Urothelium cell line (cell line): ENCODE measurements at places on chromosomes 3 and 15.

GRCh38 chr15:47429376-47429775 is 287.9 kb upstream of the SEMA6D start:
- no peak for DNase-seq

DNA sequence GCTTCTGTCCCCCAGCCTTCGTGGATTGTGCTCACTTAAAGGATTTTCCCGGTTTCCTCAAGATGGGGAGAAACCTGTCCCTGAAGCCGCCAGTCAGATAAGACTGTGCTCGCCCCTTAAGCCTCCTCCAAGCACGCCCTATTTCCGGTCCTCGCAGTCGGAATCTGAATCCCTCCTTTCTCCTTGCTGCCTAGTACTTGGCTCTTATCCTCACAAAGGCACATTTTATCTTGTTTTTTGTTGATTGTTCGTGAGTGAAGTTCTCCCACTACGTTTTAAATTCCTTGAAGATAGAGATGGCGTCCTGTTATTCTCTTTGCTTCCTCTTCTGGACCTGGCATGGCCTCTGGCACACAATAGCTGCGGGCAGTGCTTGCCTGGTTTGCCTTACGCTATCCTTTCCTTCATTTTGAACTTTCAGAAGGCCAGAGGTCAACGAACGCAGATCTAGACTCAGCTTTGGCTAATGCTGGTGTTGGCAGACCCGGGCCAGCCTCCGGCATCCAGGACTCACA is 1.7 kb downstream of the CLDN11 start:
- no peak for DNase-seq

- DNase-seq, result no peak
Measured at GRCh38 chr3:25043749-25044148, 384.3 kb upstream of the RARB start.

GRCh38 chr3:161879470-161879869 is 382.9 kb downstream of the OTOL1 start:
- DNase-seq, result no peak

- peak; percentile 20 for DNase-seq
Measured at GRCh38 chr15:65790694-65791334, 1.3 kb downstream of the DENND4A start.

DNA sequence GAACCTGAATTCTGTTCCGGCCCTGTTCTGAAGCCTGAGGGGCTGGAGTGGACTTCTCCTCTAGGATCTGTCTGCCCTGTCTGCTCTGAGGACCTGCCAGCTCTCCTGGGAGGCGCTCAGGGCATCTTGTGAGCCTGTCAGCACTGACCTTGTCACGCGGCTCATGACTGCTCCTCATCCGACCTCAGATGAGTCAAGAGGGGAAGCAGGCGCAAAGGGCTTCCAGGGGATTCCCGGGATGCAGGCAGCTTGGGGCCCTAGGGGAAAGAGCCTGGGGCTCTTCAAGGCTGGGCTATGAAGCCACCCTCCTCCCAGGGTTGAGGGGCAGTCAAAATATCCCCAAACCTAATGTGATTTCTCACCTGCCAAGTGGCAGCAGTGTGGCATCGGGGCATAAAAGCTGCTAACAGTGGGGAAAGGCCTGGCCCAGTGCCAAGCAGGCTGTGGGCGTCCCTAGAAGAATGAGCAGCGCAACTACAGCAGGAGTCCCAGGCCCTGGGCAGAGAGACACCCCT is 27.6 kb upstream of the ANKDD1A start:
- DNase-seq, result peak; percentile 91

DNA sequence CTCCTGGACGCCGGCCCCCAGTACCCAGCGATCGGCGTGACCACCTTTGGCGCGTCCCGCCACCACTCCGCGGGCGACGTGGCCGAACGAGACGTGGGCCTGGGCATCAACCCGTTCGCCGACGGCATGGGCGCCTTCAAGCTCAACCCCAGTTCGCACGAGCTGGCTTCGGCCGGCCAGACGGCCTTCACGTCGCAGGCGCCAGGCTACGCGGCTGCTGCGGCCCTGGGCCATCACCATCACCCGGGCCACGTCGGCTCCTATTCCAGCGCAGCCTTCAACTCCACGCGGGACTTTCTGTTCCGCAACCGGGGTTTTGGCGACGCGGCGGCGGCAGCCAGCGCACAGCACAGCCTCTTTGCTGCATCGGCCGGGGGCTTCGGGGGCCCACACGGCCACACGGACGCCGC is 956 bp downstream of the ZIC1 start:
- no peak for DNase-seq

DNA sequence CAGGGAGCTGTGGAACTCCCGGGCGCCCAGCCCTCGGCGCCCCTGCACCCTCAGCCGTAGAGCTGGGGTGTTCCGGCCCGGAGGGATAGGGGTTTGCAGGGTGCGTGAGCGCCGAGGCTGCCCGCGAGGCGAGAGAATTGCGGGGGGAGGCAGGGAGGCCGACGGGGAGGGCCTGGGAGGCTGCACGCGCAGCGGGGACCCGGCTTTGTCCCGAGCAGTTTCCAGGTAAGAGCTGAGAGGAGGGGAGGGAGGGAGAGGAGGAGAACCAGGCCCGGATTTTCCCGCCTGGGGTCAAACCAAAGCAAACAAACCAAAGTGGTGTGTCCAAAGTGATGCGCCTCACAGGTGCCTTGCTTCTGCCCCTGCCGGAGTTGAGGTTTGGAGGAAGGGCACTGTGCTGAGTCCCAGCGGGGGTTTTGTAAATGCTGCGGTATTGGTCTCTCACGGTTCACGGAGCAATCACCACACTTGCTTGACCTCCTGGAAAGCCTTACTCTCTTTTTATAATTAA is 146.4 kb downstream of the TJP1 start:
- no peak for DNase-seq

DNA sequence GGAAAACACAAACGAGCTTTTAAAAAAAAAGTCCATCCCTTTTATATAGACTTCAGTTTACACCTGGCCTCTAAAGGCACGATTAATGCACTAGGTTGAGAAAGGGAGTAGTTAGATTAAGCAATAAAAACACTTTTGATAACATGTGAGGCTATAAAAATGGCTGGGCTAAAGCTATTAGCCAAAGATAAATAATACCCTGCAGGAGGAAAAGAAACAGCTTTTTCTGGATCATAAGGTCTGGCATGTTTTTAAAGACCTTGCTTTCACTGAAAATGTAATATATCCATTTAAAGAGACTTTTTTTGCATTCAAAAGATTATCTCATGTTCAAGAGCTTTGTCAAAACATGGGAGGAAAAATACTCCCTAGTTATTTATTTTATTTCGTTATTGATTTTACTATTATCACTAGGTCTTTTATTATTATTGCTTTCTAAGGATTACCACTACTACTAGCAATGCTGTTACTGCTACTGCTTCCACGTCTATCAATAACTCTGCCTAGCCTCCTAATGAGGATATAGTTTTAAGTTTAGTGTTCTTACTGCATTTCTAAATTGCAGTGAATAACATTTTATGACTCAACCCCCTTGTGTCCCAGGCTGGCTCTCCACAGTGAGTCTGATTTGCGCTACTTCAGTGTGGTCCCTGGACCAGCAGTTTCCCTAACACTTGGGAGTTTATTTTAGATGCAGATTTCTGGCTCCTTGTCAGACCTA is 93.4 kb downstream of the THRB start:
- no peak for DNase-seq

GRCh38 chr3:30508339-30508738 is 98.1 kb upstream of the TGFBR2 start:
- no peak for DNase-seq

DNA sequence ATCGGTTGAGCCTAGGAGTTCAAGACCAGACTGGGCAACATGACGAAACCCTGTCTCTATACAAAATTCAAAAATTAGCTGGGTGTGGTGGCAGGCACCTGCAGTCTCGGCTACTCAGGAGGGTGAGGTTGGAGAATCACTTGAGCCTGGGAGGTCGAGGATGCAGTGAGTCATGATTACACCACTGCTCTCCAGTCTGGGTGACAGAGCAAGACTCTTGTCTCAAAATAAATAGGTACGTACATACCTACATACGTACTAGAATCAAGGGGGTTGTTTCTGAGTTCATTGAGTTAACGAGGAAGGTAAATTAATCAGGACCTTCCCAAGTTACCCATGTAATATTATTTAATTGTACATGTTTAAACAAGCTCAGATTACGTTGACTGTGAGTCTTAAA is 97.5 kb downstream of the CHL1 start:
- no peak for DNase-seq

DNA sequence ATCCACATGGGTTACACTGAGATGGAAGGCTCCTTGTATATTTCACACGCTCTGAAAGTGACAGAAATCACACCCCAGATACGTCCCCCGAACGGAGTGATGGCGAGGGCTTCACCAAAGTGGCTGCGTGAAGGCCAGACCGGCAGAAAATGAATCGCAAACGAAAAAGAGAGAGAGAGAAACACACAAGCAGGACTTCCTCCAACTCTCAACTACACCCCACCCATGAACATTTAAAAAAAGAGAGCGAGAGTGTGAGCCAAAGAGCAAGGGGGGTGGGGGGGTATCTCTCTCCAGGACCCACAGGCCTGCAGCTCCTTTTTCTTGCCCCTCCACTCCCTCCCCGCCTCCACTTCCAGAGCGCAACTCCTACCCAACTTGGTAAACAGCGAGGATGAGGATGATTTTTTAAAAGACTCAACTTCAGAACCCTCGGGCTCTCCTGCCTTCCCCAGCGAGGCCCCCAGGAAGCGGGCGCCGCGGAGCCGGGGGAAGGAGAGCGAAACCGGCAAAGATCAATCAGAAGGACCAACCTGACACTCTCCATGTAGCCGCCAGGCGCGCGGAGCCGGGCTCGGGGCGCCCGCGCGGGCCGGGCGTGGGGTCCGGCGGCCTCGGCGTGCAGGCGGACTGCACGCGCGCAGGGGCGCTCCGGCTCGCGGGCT is 519.1 kb downstream of the FOXP1 start:
- no peak for DNase-seq

GRCh38 chr3:120816728-120817127 is 74.2 kb downstream of the GTF2E1 start:
- no peak for DNase-seq

- peak; percentile 37 for DNase-seq
Measured at GRCh38 chr3:132730891-132731580, 8.8 kb upstream of the NPHP3 start.

DNA sequence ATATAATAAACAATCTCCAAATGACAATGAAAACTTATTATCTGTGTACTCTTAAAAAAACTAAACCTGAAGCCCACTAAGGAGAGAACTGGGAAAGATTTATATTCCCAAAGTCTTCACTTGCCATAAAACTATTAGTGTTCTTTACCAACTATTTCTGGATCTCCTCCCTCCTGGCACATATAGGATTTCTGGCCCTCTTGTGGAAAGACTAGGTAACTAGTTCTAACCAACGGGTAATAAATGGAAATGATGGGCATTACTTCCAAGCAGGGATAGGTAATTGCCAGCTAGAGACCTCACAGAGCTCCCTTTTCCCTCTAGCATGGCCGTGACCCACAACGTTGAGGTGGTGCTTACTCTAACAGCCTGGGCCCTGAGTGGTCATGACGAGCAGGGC is 110.1 kb downstream of the DNAH12 start:
- peak; percentile 54 for DNase-seq

DNA sequence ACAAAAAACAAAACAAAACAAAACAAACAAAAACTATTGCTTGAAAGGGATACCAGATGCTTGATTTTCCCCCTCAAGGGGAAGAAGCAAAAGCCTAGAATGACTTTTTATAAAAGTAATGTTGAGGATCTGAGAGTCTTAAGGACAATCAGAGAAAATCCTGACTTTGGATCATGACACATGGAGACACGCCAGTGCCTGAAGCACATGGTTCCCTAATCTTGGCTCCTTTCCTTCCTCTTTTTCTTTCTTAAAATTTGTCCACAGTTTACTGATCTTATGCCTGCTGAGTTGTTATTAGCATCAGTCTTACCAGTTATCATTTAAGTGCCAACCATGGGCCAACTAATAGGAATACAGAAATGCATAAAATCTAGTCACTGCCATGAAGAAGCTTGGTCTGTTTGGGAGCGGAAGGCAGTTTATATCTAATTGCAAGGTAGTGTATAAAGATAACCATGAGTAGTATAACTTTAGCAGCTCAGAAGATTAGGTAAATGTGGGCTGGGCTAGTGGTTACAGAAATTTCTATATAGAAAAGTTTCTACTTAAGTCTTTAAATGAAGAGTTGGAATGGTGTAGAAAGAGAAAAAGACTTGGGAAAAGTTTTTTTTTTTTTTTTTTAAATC is 6.9 kb downstream of the GLCE start:
- no peak for DNase-seq

- DNase-seq, result no peak
Measured at GRCh38 chr3:11290743-11291680, 18.8 kb downstream of the ATG7 start.

GRCh38 chr3:165451371-165452070 is 255.3 kb upstream of the SLITRK3 start:
- DNase-seq, result no peak

GRCh38 chr3:62467966-62468722 is 94.8 kb upstream of the FEZF2 start:
- no peak for DNase-seq
